ENCODE measurements at places on chromosomes 3 and 15.

GRCh38 chr3:149377408-149378364 is at the start of gene TM4SF1:
Gene TM4SF1, minus strand, starts transcription at chr3:149377649. Its CDS starts 102 bp downstream, at chr3:149377547.
- DNase-seq: no peak

- DNase-seq: peak; percentile 12
These were observed 46.6 kb upstream of the MRPL3 start for GRCh38 chr3:131549340-131549739.

DNA sequence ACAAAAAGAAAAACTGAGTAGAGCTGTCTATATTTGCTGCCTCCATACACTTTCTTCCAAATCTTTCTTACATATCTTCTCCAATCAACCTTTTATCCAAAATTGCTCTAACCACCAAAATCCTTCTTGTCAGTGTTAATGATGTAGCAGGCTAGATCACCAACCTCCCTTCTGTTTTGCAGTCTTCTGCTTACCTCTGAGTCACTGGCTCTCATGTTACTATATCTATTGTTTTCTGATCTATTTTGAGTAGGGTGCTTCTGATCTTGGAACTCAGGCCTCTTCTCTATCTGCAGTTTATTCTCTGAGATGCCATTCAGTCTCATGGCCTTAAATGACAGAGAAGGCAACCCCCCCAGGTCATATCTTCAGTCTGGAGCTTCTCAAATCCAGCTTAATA is 26.3 kb upstream of the AADAC start:
- no peak for DNase-seq

GRCh38 chr3:149151843-149152242 is 22.4 kb downstream of the HPS3 start:
- no peak for DNase-seq

DNA sequence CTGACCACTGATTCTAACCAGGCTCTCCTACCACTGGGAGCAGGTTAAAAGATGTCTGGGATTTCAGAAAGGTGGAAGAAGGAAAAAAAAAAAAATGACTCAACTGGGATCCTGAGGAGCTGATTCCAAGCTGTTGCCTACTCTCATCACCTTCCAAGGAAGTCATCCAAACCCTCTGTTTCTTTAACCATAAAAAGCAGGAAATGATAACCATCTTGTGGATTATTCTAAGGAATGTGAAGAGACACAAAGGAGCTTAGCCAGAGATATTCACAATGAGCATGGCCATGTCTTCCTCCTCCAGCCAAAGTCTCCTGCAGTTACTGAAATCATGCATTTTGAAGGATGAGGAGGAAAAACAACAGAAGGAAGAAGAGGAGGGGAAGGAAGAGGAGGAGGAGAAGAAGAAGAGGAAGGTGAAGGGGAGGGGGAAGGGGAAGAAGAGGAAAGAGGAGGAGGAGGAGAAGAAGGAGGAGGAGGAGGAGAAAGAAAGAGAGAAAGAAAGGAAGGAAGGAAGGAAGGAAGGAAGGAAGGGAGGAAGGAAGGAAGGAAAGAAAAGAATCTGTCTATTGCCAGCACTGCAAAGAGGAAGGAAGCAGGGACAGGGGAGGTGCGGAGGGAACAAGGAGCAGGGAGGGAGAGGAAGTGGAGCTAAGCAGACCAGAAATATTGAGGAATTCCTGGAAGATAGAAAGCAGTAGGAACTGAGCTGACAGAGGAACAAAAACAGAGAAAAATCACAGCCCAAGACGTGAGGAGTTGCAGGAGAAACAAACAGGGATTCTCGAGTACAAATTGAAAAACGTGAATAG is 229.2 kb downstream of the UACA start:
- DNase-seq: no peak

Data from activated CD4-positive, alpha-beta T cell treated with anti-CD3 and anti-CD28 coated beads, Interleukin-2, amount 10 ng/mL, durations not matched to agents 7 days and 5 days (primary cell).